ENCODE measurements at places on chromosomes 6 and 20.

DNA sequence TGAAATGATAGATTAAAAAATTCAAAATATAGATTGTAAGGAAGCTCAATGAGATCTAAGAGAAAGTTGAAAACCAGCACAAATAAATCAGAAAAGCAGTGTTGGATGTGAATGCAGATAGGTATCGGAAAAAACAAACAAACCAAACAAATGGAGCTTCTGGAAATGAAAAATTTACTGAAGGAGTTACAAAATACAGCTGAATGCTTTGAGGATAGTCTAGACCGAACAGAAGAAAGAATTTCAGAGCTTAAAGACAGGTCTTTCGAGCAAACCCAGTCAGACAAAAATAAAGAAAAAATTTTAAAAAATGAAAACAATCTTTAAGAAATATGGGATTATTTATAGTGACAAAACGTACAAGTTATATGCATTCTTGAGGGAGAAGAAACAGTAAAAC is 146.7 kb downstream of the FAM83B start:
- DNase-seq: no peak

DNA sequence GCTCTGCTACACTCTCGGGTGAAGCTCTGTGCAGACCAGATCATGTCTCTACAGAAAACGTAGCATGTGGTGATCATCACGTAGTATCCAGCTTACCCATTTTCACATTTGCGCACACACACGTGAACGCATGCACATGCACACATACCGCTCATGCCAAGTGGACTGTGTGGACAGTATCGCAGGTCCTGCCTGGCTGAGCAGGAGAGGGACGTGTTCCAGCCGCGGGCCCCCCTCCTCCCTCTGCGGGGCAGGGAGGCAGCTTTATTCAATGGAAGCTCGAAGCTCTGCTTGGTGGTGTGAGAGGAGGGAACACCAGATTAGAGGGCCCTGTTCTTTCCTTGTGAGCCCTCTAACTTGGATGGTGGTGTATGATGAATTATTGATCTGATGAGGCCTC is 51.1 kb downstream of the CDH26 start:
- no peak for DNase-seq

DNA sequence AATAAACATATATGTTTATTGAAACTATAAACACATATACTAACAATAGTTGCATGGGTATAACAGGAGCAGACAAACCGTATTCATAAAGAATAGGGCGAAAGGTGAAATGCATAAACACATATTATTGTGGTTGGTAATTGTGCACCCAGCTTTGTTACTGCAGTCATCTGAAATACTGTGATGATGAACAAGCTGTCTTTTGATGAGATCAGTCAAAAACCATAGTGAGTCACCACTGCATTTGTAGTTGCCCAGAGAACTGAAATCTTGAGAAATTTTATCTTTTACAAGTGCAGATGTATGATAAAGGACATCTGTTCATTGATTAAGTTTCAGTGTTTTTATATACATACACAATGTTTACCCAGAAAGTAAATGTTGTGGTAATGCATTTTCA is 133.7 kb downstream of the MYO6 start:
- DNase-seq: no peak

GRCh38 chr6:43488667-43489276 is 11.4 kb downstream of the TJAP1 start:
- no peak for DNase-seq

GRCh38 chr20:62633598-62634329 is 8.5 kb upstream of the SLCO4A1 start:
- DNase-seq: no peak

DNA sequence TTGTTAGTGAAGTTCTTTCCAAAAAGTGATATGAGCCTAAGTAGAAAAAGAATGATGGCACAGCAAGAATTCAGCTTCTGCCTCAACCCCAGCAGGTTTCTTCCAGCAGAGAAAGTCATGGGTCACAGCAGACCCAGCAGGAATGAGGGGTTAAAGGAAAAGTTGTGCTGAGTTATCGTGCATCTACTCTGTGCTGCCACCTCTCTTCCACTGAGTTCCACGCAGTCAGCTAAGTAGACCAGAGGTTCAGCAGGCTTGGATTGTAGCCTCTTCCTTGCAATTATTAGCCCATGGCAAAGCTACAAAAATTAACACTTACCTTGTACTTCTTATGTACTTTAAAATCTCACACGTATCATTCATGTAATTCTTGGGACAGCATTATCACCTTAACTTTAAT is 510.8 kb downstream of the PTPRT start:
- DNase-seq: no peak

- DNase-seq: no peak
Measured at GRCh38 chr20:10300582-10301446, 82.2 kb downstream of the SNAP25 start.

- DNase-seq: no peak
Measured at GRCh38 chr6:131451321-131452144, 121.5 kb upstream of the ARG1 start.

DNA sequence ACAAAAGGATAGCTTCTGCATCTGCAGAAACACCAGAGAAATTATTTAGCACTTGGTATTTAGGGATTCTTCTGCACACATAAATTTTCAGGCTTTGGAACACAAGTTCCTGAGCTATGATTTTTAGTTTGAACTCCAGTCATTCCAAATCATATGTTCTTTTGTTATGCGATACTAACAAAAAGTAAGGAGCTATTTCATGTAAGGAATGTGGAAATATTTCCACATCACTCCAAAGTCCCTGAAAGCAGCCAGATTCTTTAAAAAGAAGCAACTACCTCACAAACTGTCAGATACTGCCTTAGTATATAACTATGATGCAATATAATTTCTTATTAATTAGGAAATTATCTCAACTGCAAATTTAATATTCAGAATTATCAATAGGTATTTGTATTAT is 106.9 kb downstream of the RNGTT start:
- DNase-seq: no peak

DNA sequence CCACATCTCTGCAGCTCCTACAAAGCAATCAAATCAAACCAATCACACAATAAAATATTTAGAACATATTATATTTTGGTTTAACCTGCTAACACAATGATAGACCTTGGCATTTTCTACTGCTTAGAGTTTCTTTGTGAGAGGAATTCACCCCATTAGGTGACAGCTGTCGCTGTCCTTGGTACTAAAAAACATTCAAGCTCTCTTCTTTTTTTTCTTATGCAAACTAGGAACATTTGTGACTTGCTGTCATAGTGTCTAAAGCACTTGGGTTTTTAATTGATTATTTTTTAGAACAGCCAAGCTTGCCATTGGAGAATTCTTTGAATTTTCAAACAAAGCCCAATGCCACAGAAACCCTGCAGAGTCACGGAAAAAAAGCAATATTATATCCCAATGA is 46.4 kb downstream of the CNR1 start:
- DNase-seq: no peak

GRCh38 chr6:159044899-159045727 is at the start of gene TAGAP:
TAGAP (minus strand) TSS chr6:159044991; CDS start chr6:159044146, 845 bp downstream.
- DNase-seq: no peak

Data from NCI-H1417 treated with DMSO at 0.1 percent for 48 hours (cell line).